IPS-NIHi11 (cell line): ENCODE measurements at places on chromosomes 12 and 14.
A peak's percentile ranks its signal among the peaks of the same experiment; 100 is the strongest.

- no peak for DNase-seq
Measured at GRCh38 chr14:98018628-98019027, 1221.4 kb downstream of the VRK1 start.

GRCh38 chr12:62711631-62712241, 223.2 kb downstream of the PPM1H start:
- no peak for DNase-seq

DNA sequence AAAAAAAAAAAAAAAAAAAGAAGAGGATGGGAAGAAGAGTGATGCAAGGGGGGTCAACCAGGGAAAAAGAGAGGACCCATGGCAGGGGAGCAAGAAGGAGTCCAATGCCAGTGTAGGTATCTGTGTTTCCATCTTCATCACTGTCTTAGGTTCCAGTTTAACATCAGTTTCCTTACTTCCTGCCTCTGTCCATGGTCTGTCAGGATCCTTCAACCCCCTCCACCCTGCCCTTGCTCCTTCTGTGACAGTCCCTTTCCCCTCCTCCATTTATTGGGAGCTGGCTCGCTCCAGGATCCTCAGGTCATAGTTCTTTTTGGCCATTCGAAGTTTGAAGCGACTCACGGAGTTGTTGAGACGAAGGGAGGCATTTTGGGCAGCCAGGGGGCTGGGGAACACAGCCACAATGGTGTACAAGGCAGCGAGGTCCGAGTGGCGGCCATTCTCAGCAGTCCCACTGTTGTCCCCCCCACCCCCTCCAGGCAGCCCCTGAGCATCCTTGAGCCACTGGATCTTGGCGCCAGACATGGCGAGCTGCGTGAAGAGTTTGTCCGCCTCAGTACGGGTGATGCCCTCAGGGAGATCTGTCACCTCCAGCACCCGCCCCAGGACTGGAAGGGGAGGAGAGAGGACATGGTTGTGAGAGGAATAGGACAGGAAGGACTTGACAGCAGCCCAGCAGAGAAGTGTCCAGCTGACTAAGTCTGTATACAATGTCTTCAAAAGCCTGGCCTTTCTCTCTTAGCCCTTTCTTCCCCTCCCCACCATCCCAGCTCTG, 3.7 kb upstream of the STAC3 start:
- no peak for DNase-seq

GRCh38 chr14:55136241-55136640, 7.2 kb downstream of the LGALS3 start:
- DNase-seq, result no peak

DNA sequence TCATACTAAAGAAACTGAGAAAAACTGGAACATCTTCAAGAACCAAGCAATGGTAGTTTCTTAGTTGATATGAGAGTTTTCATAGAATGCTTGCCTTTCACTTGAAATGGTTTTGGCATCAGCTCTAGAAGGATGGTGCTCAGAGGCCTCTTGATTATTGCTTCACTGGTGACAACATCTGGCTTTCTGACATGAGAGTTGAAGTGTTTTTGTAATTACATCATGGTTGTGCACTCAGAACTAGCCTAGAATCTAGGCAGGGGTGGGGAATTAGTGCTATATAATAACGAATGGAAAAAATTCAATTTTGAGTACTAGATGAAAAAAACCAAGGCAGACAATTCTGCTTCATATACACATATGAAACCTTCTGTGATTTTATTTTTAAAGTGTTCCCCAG, 172.8 kb upstream of the LMNTD1 start:
- DNase-seq, result no peak

DNA sequence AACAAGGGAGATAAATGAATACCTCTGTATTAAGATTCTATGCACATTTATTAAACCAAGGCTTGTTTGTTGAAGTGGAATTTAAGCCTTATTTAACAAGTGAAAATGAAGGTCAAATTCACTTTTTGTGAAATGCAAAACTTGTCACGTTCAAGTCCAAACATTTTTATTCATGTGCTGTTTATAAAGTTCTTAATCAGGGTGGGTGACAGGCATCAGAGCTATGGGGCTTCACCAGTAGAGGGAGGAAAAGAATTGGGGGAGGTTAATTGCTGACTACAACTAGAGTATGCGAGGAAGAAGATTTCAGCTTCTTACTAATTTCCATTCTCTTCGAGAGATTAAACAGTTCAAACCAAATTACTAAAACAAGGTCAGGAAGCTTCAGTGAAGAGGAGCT, 9.7 kb downstream of the MOK start:
- DNase-seq, result no peak

- DNase-seq, result peak; percentile 74
Measured at GRCh38 chr14:77059276-77059915, 30.9 kb upstream of the IRF2BPL start.

DNA sequence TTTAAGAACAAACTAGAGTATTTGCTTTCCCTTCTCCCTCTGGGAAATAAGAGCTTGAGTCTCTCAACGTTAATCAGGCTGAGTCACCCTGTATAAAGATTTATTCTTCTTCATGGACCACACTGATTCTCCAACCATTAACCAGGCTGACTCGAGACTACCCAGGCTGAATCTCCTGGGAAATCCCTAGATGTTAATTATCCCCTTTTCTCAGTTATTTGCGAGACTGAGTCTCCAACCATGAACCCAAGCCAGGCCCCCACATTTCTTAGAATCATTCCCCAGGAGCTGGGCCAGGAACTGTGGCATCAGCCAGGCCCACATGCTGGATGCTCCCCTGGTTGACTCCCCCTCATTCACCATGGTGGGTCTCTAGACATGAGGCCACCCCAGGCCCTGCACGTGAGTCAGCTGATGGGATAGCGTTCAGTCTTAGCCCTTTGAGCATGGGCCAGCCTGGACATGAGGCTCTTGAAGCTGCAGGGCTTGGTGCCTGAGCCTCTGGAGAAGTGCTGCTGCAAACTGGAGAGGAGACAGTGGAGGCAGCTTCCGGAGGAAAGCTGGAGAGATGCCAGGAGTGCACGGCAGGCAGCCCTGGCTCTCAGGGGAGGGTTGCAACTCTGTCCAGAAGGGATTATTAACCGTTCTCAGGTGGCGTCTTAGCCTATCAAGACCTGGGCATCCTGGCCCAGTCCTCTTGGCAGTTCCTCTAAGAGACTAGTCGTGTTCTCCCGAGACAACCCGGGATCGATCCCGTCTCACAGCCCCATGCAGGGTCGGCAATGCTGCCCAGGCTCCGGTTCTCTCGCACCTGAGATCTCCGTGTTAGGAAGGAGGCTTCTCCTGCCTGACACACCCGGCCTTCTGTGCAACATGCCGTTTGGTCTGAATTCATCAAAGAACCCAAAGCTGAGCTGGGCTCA, 296.6 kb downstream of the ADGRD1 start:
- no peak for DNase-seq

DNA sequence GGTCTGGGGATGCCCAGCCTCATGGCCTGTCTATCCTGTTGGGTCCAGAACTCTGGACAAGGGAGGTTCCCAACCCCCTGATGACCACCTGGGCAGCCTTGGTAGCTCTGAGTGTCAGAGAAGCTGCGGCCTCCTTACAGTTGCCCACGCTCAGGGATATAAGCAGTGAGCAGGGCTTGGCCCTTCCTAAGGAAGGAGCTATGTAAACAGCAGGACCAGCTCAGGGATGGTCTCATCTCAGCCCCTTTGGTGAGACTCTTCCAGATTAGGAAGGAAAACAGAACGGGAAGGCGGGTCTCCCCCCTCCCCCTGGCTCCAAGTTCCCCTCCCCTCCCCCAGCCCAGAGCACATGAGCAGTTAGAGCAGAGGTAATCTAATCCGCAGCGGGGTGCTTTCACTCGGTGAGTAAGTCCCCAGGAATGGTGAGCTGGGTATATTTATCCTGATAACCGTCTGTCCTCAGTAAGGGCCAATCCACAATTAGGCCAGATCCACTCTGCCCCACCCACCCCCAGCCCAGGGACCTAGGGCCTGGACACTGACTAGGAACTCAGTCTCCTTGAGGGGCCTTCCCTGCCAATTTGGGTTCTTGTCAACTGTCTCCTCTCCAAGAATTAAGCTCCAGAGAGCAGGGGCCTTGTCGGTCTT, 29.5 kb upstream of the RPLP0 start:
- peak; percentile 73 for DNase-seq

- DNase-seq, result no peak
Measured at GRCh38 chr12:24948420-24948756, 513 bp downstream of the BCAT1 start.

- no peak for DNase-seq
Measured at GRCh38 chr12:38158428-38159091, 158.0 kb upstream of the ALG10B start.

- DNase-seq, result no peak
Measured at GRCh38 chr14:100612986-100613385, 25.8 kb upstream of the BEGAIN start.
